ENCODE measurements at places on chromosomes 1 and 21.

- no peak for DNase-seq
These were observed 814 bp downstream of the A3GALT2 start for GRCh38 chr1:33319949-33320618.

DNA sequence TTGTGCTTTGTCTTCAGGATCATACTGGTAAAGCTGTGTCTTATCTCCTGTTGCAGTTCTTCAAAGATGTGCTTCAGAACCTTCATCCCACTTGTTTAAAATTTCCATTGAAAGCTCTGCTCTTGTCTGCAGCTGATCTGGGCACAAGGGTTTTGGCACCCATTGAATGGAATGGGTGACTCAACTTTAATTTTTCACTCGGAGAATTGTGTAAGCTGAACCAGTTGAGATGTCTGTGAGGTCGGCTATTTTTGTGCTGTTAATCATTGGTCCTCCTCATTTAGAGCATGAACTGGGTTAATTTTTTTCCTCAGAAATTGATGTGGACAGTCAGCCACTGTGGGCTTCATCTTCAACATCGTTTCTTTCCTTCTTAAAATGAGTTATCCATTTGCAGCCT is 252.1 kb downstream of the TM2D1 start:
- DNase-seq, result peak; percentile 65

DNA sequence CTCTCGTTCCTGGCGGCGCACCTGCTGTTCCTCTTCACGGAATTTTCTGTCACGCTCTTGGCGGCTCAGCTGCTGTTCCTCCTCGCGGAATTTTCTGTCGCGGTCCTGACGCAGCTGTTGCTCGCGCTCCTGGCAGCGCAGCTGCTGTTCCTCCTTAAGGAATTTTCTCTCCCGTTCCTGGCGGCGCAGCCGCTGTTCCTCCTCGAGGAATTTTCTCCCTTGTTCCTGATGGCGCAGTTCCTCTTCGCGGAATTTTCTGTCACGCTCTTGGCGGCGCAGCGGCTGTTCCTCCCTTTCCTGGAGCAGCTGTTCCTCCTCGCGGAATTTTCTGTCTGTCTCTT is 6.4 kb downstream of the TCHH start:
- no peak for DNase-seq

DNA sequence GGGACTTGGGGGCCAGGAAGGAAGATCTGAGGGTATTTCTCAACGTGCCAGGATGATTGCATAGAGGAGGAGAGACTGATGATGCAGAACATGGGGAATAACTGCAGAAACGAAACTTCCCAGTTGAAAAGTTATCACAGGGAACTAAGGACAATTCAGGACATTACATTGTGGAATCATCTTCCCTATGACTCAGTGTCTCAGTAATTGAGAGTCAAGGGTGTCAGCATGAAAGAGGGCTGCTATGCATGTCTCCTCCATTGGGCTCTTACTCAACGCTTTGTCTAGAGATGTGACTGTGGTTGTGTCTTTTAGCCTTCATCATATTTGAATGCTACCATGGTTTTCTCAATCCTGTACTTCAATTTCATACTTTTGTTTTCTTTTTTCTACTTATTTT is 48.9 kb upstream of the PTGFR start:
- peak; percentile 15 for DNase-seq

DNA sequence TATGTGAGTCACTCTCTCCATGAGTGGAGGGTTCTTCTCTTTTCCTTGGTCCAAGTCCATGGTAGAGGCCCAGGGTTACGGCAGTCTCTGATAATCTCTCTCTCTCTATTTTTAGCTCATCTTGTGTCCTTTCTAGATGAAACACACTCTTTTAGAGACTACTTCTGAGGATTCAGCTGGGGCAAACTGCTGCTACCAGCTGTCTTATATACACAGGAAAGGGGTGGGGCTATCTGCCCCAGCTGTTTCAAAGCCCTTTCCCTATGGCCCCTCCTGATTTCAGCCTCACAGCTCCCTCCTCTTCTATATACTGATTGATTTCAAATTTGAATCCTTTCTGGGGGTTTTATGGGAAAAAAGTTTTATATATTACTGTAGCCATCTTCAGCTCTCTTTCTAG is 324.8 kb downstream of the RWDD3 start:
- no peak for DNase-seq

DNA sequence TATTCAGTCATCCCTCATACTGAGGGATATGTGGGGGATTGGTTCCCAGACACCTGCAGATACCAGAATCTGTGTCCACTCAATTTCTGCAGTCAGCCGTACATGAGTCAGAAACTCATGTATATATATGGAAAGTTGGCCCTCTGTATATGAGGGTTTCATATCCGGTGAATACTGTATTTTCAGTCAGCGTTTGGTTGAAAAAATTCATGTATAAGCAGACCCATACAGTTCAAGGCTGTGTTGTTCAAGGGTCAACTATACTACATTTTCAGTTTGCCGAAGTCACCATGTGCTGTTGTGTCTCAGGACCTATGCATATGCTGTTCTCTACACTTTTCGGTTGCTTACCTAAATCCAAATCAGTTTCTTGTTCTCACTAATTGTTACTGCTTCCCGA is 10.5 kb downstream of the AXDND1 start:
- DNase-seq, result no peak

GRCh38 chr1:240644732-240645131 is 32.8 kb upstream of the GREM2 start:
- no peak for DNase-seq

DNA sequence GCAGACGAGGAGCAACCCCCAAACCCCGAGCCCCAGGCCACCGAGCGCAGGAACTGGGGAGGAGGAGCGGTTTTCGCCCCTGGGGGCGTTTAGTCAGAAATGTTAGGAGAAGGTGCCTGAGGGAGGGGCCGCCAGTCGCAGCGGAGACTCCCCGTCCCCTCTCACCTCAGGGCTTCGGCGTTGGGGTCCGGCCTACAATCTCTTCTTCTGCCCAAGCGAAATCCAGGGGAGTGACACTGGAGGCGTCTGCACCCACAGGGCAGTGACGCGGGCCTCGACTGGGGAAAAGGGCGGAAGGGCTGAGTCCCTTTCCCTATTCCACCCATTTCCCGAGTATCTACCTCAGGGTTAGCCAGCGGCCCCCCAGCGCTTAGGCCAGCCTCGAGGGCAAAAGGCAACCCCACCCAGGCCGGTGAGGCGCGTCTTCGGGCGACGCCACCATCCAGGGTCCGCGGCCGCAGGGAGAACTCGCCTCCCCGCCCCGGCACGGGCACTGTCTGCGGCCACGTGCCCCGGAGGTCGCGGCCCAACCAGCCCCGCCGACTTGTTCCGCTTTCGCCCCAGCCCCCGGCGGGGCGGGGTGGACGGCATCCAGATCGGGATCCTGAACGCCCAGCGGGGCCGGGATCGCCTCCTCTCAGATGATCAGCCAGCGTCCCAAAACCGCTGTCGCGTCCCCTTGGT is 118.7 kb upstream of the BARHL2 start:
- DNase-seq, result no peak
